SK-N-SH (cell line): ENCODE measurements at places on chromosomes 2 and 18.

DNA sequence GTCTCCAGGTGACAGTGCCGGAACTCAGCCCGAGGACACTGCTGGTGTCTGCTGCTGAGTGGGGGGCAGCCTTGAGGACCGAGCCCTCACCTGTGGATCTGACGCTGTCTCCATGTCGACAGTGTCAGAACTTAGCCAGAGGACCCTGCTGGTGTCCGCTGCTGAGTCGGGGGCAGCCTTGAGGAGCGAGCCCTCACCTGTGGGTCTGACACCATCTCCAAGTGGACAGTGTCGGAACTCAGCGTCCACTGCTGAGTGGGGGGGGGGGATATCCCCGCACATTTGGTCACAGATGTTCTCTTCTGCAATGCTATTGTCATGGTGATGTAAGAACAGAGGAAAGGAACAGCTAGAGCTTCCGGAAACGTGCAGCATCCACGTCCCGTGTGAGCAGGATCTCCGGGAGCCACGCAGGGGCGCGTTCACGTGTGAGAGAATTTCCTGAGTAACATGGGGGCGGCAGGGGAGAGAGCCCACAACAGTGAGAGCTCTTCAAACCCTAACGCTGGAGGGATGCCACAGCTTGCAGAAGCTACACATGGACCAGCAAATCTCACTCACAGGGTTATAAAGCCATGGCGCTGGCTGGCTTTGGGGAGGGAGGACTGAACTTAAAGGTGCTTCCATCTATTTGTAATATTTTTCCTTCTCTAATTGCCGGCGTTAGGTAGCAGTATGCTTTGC, 250.7 kb upstream of the SALL3 start:
- peaks cover 67% of the 10 kb centered on the region for H3K27me3 ChIP-seq
- H3K36me3 ChIP-seq, result no peaks in the 10 kb centered on the region
- H3K4me3 ChIP-seq, result no peak overlapping the region
- no peaks in the 10 kb centered on the region for H3K4me1 ChIP-seq
- H3K27ac ChIP-seq, result no peak overlapping the region

- no peak for DNase-seq
- H3K27me3 ChIP-seq, result no peaks in the 10 kb centered on the region
- H3K4me3 ChIP-seq, result no peak overlapping the region
- H3K36me3 ChIP-seq, result peaks cover 26% of the 10 kb centered on the region
- no peaks in the 10 kb centered on the region for H3K4me1 ChIP-seq
- no peak overlapping the region for H3K27ac ChIP-seq
Measured at GRCh38 chr2:190303647-190304046, 16.0 kb downstream of the HIBCH start.

DNA sequence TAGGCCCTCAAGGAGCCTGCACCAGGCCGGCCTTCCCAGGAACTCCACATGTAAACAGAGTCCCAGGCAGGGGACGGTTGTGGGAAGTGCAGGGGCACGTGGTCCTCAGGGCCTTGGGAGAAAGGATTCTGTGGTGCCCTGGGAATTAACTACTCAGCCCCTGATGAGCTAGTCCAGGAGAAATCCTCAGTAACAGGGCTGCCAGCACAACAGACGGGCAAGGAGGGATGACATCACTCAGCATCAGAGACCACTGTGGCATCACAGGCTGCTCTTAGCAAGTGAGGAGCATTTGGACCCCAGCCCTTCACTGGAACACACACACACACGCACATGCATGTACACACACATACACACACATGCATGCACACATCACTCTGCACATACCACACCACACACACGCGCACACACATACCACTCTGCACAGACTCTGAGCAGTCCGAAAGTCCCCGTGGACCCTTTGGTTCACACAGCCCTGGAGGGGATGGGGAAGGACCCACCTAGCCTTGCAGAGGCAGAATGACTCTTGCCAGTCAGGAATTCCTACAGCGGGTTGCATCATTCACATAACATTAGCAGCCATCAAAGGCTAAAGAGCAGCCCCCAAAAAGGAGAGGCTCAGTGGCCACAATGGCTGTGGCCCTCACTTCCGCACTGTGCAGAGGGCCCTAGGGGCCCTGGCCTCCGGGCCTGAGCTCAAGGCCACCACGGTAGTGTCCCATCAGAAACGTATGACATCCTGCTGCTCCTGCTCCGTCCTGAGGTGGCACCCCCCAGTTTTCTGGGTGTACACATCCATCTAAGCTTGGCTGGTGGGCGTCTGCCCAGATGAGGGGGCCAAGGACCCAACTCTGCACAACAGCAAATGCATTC, 1.9 kb upstream of the NMUR1 start:
- no peaks in the 10 kb centered on the region for H3K4me1 ChIP-seq
- no peaks in the 10 kb centered on the region for H3K36me3 ChIP-seq
- H3K27me3 ChIP-seq, result peaks cover 11% of the 10 kb centered on the region; the same call in 1 of the 2 replicates
- no peak overlapping the region for H3K4me3 ChIP-seq

GRCh38 chr2:37506407-37507050, 162.1 kb downstream of the QPCT start:
- peak; percentile 47 for DNase-seq
- H3K4me1 ChIP-seq, result peaks cover 9% of the 10 kb centered on the region

GRCh38 chr2:191478799-191479679, 198.9 kb upstream of the NABP1 start:
- peak overlapping the region; percentile 99 for H3K27ac ChIP-seq
- H3K27me3 ChIP-seq, result no peaks in the 10 kb centered on the region
- H3K36me3 ChIP-seq, result no peaks in the 10 kb centered on the region
- DNase-seq, result peak; percentile 71

GRCh38 chr2:41716497-41716896, 331.3 kb upstream of the PKDCC start:
- no peak overlapping the region for H3K4me3 ChIP-seq
- no peaks in the 10 kb centered on the region for H3K36me3 ChIP-seq
- no peaks in the 10 kb centered on the region for H3K27me3 ChIP-seq
- no peak for DNase-seq

DNA sequence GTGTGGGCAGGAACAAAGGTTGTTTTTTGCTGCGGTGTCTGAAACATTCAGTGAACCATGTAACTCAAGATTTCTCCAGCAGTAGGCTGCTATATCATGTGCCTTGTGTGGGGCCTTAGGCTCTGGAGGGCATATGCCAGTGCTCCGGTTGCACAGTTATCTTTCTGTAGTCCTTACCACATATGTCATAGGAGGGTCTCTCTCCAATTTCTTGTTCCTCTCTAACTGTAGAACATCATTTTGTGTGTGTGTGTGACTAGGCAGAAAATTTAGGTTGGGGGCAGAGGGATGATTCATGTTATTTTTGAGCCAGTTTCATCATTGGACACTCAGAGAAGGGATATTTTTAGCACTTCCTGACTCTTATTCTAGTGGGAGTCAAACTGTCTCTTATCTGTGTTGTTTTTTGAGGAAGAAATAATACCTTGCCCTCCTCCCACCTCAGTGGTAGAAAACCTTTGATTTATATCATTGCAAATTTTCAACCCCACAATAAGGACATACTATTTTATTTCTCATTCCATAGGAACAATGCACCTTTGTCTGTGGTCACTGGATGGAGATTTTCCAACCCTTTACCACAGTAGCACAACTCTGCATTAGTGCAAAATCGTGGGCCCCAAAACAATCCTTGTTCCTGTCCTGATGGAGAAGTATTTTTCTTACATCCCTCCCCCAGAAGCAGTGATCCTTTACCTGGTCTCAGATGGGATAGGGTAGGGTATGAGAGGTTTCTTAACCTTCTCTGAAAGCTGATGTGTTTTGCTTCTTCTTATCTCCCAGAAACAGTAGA, 113.9 kb downstream of the CCDC74A start:
- no peak overlapping the region; the same call in 1 of the 2 replicates for H3K4me3 ChIP-seq
- H3K36me3 ChIP-seq, result no peaks in the 10 kb centered on the region
- no peak overlapping the region for H3K27ac ChIP-seq

DNA sequence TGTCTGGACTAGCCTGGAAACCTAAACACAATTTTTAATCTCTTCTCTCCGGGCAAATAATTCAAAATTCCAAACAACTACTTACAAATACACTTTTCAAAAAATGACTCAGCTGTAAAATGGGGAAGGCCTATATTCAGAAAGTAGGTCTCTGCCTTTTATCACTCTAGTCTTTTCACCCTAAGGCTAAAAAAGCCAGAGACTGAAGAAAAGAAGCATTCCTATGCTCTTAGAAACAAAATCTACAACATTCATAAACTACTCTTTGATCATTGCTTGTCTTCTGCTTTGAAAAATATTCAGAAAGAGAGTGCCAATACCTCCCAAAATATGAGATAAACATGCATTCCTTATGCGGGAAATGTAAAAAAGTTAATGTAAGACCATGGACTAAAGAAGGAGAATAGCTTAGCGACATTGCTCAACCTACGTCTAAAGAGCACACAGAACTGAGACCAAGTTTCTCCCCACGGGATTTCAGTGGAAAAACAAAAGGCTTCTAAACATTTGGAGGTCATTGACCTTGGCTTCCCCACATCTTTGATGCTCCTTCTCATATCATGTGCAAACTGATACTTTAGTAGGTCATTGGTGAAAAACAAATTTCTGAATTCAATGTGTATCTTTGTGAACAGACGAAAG, 74.4 kb upstream of the EPB41L3 start:
- no peaks in the 10 kb centered on the region for H3K4me1 ChIP-seq
- no peak for DNase-seq
- H3K4me3 ChIP-seq, result no peak overlapping the region
- no peaks in the 10 kb centered on the region for H3K36me3 ChIP-seq
- no peak overlapping the region for H3K27ac ChIP-seq
- no peaks in the 10 kb centered on the region for H3K27me3 ChIP-seq

- no peaks in the 10 kb centered on the region for H3K36me3 ChIP-seq
- H3K27me3 ChIP-seq, result no peaks in the 10 kb centered on the region
- DNase-seq, result no peak
Measured at GRCh38 chr18:55407191-55407590, 180.8 kb downstream of the TCF4 start.

- no peak overlapping the region for H3K4me3 ChIP-seq
- no peak for DNase-seq
- H3K36me3 ChIP-seq, result no peaks in the 10 kb centered on the region
- no peak overlapping the region for H3K27ac ChIP-seq
- no peaks in the 10 kb centered on the region; the same call in 1 of the 2 replicates for H3K27me3 ChIP-seq
Measured at GRCh38 chr2:114543236-114543766, 100.9 kb downstream of the DPP10 start.

- H3K4me3 ChIP-seq, result no peak overlapping the region
- no peak for DNase-seq
- H3K4me1 ChIP-seq, result no peaks in the 10 kb centered on the region
- no peak overlapping the region for H3K27ac ChIP-seq
Measured at GRCh38 chr18:64410685-64411084, 261.8 kb upstream of the LINC00305 start.

GRCh38 chr2:112157472-112157871, 19.3 kb downstream of the FBLN7 start:
- no peaks in the 10 kb centered on the region for H3K4me1 ChIP-seq
- H3K27me3 ChIP-seq, result no peaks in the 10 kb centered on the region
- no peak overlapping the region for H3K27ac ChIP-seq
- no peaks in the 10 kb centered on the region for H3K36me3 ChIP-seq
- DNase-seq, result no peak

DNA sequence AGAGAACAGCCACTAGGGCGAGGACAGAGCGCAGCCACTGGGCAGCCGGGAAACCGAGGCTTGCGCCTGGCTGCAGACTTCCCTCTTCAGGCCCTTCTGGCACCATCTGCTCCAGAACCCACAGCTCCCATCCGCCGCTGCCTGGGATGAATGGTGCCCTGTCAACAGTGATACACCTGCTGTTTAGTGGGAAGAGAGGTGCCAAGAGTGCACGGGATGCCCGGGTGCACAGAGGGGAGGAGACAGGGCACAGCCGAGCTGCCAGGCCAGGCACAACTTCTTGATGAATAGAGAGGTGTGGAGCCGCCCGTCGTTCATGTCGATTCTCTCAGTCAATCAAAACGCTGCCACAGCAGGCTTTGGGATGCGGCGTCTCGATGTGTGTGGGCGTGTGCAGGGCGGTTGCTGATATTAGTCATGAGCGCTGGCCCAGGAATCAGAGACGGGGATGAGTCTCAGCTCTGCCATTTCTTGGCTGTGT, 39.5 kb downstream of the RRM2 start:
- DNase-seq, result peak; percentile 36
- H3K36me3 ChIP-seq, result no peaks in the 10 kb centered on the region
- no peaks in the 10 kb centered on the region for H3K4me1 ChIP-seq
- H3K27me3 ChIP-seq, result no peaks in the 10 kb centered on the region
- no peak overlapping the region for H3K27ac ChIP-seq
- H3K4me3 ChIP-seq, result no peak overlapping the region

DNA sequence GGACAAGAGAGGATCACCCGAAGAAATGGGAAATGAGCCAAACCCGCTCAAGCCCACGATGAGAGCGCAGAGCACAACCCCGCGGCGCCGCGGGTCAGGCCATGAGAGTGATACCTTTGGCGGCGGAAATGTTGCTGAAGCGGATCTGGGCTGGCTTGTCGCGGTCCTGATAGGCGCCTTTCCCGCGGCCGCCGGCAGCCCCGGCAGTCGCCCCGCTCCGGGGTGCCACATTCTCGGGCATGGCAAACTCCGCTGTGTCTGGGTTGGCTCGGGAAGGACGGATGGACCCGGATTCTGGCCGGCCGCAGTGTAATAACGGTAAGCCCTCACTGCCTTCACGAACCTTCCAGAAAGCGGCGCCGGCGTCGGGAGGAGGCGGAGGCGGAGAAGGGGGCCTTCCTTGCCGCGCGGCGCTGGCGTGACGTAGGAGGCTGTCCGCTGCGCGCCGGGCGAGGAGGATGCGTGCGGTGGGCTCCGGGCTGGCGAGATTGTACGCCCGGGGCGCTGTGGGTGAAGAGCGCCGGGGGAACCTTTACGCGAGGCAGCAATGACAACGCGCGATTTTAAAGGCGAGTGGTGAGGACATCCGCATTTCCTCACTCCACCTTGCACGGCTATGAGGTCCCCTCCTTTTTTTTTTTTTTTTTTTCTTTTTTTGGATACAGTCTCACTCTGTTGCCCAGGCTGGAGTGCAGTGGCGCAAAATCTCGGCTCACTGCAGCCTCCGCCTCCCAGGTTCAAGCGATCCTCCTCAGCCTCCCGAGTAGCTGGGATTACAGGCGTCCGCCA, at the start of gene CCT4:
TSS of gene CCT4 (minus strand) at position 390 of the 789 bp plus-strand sequence. CDS start at position 241, 149 bp downstream.
- peak within 1 kb of the TSS; percentile 72 for H3K4me3 ChIP-seq
- DNase-seq, result peak; percentile 89
- no peaks in the 10 kb centered on the region for H3K27me3 ChIP-seq
- H3K36me3 ChIP-seq, result peaks cover 31% of the 10 kb centered on the region

DNA sequence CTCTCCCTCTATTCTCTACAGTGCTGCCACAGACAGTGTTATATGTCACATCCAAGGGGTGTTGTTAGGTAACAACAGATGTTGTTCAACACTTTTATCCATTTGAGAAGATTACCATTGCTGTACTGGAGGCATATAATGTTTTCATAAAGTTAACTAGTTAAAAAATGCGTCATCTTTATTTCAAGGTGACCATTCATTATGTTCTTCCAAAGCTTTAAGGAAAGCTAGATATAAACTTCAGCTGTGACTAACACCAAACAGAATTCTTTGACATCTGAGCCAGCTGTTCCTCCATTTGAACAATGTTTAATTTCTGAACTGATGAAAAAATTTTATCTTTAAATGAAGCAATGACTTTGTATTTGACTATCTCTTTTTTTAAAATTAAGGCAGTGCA, 1099.6 kb upstream of the TMEFF2 start:
- H3K27ac ChIP-seq, result no peak overlapping the region
- no peak for DNase-seq
- H3K36me3 ChIP-seq, result no peaks in the 10 kb centered on the region
- H3K4me3 ChIP-seq, result no peak overlapping the region
